ENCODE measurements at places on chromosomes 5 and 9.

DNA sequence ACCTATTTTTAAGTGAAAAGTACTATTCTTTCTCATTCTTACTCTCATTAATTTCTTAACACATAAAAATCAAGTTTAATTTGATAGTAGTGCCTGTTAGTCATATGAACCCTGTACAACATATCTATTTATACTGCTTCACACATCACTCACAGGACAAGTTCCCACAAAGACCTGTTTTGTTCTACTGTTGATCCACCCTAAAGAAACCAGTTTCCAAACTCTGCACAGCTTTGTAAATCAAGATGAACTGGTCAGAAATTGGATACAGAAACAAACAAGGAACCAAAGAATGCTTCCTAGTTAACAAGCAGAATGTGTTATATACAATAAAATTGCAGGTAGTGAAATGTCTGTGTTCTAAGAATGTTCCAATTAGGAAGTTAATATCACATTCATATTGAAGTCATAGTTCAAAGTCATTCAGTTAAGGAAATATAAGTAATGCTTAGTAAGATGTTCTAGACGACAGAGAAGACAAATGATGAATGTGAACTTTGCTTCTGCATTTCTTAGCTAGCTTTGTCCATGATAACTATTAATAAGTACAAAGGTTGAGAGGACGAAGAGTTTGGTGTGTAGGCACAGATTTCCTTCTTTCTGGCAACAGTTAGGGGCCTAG, 33.4 kb downstream of the C9orf85 start:
- no peak for DNase-seq

- DNase-seq: no peak
Observed at GRCh38 chr5:108681079-108681921, 66.4 kb upstream of the FER start.

GRCh38 chr5:155085282-155085989, 71.9 kb downstream of the KIF4B start:
- no peak for DNase-seq

DNA sequence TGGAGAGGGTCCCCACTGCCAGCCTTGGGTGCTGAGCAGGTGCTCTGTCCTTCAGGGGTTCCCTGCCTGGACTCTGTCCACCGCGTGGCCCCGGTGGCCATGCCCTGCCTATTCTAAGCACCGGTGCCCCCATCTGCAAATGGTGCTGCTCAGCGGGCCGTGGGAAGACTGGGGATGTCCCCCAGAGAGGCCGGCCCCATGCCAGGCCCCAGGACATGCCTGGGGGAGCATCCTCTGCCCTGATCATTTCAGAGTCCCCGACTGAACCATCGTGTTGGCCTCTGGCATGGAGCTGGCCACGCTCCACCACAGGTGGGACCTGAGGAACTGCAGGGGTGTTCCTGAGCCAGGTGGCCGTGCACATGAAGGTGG, 64.7 kb downstream of the RXRA start:
- no peak for DNase-seq

- DNase-seq: no peak
Observed at GRCh38 chr5:111635916-111636570, 121.0 kb downstream of the NREP start.

DNA sequence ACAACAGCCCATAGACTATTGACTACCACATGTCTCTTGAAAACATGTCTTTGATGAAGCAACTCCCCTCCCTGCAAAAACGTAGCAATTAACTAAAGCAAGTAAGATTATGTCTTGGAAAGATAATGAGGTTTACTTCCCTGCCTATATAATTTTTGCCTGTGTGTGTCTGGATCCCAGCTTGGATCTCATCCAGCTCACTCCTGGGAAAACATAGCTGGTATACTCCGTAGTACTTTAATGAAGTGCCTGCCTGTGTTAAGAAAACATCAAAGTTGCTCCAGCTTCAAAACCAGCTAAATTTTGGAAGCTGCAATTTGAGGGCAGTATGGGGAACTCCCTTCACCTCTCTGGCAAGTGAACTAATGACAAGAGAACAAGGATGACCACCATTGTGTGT, 182.6 kb upstream of the C9orf72 start:
- DNase-seq: no peak

DNA sequence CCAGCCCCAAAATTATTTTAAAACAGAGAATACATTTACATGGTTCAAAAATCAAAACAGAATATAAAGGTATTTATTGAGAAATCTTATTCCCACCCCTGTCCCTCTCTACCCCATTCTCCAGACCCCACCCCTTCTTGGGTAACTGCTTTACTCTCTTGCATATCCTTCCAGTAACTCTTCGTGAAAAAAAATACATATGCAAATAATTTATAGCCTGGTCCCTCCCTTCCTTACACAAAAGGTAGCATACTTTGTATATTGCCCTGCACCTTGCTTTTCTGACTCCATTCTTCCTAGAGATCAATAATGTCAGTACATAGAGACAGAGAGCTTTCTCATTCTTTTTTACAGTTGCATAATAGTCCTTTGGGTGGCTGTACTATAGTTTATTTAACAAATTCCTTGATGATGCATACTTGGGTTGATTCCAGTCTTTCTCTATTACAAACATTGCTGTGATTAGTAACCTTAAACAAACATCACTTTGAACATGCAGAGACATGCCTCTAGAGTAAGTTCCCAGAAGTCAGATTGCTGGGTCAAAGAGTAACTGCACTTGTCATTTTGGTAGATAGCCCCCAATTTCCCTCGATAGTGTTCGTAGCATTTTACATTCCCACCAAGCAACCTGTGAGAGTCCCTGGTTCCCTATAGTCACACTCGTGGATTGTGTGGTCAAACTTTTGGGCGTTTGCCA, 47.9 kb downstream of the STOM start:
- no peak for DNase-seq

- DNase-seq: no peak
Observed at GRCh38 chr9:111186021-111186530, 143.9 kb downstream of the OR2K2 start.

GRCh38 chr5:55535199-55535905, 588 bp upstream of the PLPP1 start:
- DNase-seq: no peak

DNA sequence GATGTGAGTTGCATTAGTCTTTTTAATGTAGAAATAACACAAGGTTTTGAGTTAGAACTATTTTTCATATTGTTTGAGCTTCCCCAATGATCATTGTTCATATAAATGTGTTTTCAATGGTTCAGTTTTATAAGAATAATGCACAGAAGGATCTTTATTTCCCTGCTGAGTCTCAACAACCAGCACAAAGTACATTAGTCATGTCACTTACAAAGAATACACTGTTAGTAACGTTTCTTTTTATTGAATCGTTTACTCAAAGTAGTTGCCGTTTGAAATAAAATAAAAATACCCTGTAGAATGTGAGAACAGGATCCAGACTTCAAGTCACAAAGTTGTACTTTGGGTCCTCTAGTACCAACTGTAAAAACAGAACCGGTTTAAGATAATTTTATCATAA, 41.5 kb downstream of the ERCC8 start:
- DNase-seq: no peak

GRCh38 chr9:90017679-90018078, 412.9 kb downstream of the GADD45G start:
- no peak for DNase-seq

GRCh38 chr5:153756540-153756939, 266.1 kb downstream of the GRIA1 start:
- DNase-seq: no peak

- DNase-seq: no peak
Observed at GRCh38 chr9:115941561-115942315, 211.9 kb upstream of the PAPPA start.

DNA sequence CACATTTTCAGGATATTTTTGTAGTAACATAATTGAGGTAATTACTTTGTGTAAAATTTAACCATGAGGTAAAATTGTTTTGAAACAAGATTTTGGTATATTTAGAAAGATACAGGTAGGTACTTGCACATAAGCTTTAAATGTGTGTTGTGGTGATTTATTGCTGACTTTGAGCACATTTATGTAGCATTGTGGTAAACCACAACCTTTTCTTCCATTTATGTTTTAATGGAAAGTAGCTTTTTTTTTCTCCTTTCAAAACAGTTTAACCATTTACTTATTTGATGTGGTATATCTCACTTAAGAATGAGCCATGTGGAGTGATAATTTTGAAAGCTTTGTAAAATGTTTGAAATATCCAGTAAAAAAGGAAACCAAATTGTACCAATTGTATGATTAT, 35.6 kb downstream of the FCHO2 start:
- no peak for DNase-seq

GRCh38 chr9:129726322-129727160, 26.3 kb downstream of the PTGES start:
- DNase-seq: peak; percentile 61

- DNase-seq: no peak
Observed at GRCh38 chr9:73210886-73211666, 59.4 kb downstream of the ANXA1 start.

GRCh38 chr5:146203872-146204192, 427 bp downstream of the RBM27 start:
- no peak for DNase-seq

DNA sequence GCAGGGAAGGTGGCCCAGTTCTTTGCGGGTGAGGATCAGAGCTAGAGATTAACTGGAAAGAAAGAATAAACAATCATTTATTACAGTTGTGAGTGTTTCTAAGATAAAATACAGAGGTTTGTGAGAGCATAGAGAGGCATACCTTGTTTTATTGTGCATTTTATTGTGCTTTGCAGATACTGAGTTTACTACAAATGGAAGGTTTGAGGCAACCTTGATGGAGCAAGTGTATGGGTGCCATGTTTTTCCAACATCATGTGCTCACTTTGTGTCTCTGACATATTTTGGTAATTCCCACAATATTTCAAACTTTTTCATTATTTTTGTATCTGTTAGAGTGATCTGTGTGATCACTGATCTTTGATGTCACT, 715 bp upstream of the C5orf34 start:
- DNase-seq: no peak

DNA sequence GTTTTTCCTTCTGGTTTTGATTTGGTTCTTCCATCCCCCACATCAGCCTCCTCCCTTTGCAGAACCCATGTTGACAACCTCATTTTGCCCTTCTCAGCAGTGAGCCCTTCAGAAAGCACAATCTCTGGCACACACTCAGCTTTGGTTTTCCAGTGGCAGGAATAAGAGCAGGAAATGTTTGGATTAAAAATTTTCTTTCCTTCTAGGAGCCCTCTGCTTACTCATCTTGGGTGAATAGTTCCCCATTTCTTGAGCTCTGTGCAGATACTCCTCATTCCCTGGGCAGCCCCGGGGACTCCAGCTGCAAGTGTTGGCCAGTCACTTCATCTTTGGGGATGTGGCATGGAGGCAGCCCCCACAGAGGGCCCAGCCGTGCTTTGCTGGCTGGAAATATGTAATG, 170.5 kb downstream of the NR3C1 start:
- DNase-seq: no peak

GRCh38 chr9:75299324-75299723, 211.0 kb downstream of the OSTF1 start:
- no peak for DNase-seq

- no peak for DNase-seq
Observed at GRCh38 chr9:134287591-134288491, 38.4 kb upstream of the RXRA start.

- no peak for DNase-seq
Observed at GRCh38 chr5:28286566-28286965, 1248.2 kb upstream of the CDH9 start.

- DNase-seq: no peak
Observed at GRCh38 chr9:136192289-136193126, 12.4 kb downstream of the LHX3 start.

- no peak for DNase-seq
Observed at GRCh38 chr5:168843277-168844015, 264.3 kb upstream of the PANK3 start.

DNA sequence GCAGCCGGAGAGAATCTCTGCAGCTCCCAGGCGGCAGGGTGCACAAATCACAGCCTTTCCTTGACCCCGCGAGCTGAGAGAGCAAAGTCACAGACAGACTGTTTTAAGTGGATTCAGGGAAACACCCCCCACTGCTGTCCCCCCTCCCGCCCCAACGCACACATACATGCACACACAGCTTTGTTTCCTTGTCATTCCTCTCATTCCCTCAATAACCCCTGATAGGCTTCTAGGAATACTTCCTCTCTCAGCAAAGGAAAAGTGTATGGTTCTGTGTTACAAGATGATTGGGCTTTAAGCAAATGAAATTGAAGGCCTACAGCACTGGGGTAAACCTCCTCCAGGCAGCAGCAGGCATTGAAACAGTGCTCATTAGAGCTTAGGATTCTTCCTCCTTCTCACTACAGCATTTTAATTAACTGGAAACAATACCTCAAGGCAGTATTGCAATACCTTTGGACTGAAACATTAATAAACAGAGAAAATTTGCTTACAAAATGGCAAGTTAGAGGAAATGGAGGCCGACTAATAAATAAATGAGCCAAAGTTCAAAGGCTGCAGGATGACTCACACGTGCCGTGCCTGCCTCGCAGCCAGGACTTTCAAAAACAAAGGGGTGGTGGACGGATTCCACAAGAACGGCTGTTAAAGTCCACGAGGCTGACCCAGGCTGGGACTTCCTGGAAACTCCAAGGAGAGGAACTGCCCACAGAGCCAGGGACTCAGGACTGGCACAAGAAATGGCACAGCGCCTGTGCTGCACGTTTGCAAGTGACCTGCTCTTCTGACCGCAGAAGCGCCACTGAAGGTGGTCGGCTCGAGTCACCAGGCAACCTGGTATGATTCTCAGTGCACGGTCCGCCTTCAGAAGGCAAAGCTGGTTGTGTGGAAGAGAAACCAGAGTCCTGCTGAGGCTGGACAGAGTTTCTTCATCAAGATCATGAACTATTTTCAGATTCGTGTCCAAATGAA, 236.2 kb downstream of the SYK start:
- no peak for DNase-seq

- no peak for DNase-seq
Observed at GRCh38 chr5:147361441-147362175, 126.8 kb downstream of the STK32A start.

GRCh38 chr9:5516453-5517220, 6.3 kb downstream of the PDCD1LG2 start:
- DNase-seq: no peak

DNA sequence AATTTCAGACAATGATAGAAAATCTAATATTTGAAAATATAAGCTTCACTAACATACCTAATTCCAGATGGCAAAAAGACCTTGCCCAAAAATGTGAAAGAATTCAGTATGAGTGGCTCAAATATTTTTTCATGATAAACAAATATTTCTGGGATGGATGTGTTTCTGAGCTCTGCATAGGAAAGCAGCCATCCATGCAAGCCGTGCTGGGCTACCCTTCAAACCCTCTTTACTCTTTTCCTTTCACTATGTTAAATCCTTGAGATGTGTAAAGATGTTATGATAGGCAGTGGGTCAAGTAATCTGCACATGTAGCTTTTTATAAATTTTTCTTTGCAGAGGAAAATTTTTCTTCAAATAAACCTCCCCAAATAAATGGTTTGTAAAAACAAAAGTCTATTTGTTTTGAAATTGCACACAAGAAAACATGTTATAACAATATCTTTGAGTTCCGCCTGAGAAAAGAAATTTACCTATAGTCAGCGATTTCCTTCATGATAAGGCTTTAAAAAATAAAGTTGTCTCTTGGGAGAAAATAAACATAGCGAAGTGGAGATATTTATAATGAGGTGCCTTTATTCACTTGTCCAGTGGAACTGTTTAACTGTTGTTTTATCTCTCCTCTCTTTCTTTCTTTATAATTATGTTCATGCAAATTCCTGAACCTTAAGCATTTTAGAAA, 154.3 kb upstream of the PITX1 start:
- DNase-seq: no peak

Measured in activated naive CD4-positive, alpha-beta T cell treated with anti-CD3 and anti-CD28 coated beads, Interleukin-2, amount 50 U/mL, for 16 hours (primary cell).